Type B pancreatic cell (in vitro differentiated cells): ENCODE measurements at places on chromosomes 13 and 19.

GRCh38 chr13:100140441-100140840 lies 51.5 kb downstream of the PCCA start:
- no peak for DNase-seq

DNA sequence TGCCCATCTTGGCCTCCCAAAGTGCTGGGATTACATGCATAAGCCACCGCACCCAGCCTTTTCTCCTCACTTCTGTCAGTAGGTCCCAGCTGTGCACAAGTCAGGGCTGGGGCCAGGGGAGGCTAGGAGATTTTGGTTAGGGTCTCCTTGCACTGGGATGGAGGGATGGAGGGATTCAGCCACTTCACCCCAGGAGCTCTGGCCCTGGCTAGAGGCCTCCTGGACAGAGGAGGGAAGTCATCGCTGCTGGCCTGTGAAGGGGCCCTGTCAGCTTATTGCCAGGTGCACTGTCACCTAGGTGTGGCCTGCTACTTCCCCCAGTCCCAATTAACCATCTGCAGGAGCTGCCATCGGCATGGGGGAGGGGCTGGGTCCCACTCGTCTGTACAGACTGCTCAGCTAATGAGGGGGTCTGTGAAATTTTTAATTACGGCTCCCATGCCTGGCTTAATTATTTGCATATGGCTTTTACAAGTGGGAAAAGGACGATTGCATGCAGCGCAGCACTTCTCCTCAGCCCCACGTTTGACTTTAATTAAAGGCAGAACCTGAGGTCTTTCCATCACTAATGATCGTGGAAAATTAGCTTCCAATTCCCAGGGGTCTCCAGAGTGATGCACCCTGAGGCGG lies 52.4 kb downstream of the CHST8 start:
- DNase-seq = peak; percentile 57

- DNase-seq = no peak
Observed at GRCh38 chr13:67015976-67016600, 214.0 kb downstream of the PCDH9 start.

- no peak for DNase-seq
Observed at GRCh38 chr13:63305641-63306133, 1890.0 kb upstream of the PCDH20 start.
